SHP77 treated with DMSO at 0.1 percent for 48 hours (cell line): ENCODE measurements at places on chromosomes 12 and 14.

GRCh38 chr12:79140711-79141110 lies 276.1 kb downstream of the SYT1 start:
- DNase-seq = no peak

GRCh38 chr14:28983279-28983678 lies 216.7 kb downstream of the FOXG1 start:
- no peak for DNase-seq

GRCh38 chr12:68349220-68349621 lies 17.1 kb upstream of the MDM1 start:
- no peak for DNase-seq

DNA sequence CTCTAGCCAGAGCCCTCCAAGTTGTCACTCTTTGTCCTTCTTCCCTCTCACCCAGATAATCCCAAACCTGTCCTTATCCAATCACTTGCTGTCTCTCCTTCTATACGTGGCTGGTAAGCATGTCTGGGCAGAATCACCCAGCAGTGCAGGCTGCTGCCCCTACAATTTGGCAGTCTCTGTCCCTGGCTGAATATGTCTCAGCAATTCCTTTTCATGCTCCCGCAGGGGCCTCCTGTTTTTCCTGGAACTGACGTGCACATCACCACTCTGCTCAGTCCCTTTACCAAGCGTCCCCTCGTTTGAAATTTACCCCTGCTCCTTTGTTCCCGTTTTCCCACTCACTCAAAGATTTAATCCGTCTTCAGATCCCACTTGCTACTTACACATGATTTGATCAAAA lies 80.0 kb downstream of the ST8SIA1 start:
- DNase-seq = no peak

- no peak for DNase-seq
Measured at GRCh38 chr12:132357623-132358186, 28.3 kb upstream of the GALNT9 start.

- peak; percentile 7 for DNase-seq
Measured at GRCh38 chr12:58479401-58479800, 440.9 kb downstream of the LRIG3 start.

GRCh38 chr12:92136965-92137721 lies 8.5 kb downstream of the BTG1 start:
- no peak for DNase-seq

- DNase-seq = peak; percentile 83
Measured at GRCh38 chr14:24271134-24271833, at the start of gene RABGGTA. TSS of gene RABGGTA (minus strand) at chr14:24271597. CDS start at chr14:24271115, 482 bp downstream.

- DNase-seq = no peak
Measured at GRCh38 chr14:95679998-95680735, 6.1 kb upstream of the TCL1B start.

DNA sequence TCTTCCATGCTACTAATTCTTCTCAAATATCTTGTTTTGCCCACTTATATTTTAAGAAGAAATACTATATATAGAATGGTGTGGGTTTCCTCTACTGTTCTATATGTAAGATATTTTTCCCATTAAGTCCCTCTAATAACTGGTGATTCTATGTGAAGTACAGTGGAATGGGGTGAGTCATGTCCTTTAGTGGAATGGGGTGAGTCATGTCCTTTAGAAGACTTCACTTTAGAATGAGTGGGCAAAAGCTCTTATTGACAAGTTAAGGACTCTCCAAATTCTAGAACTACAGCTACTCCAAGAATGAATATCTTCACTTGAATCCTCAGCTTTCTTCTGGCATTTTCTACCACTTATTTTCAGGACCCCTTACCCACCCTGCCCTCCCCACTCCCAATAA lies 349.9 kb downstream of the ETNK1 start:
- DNase-seq = no peak

- no peak for DNase-seq
Measured at GRCh38 chr14:67411820-67412421, at the start of gene PLEK2. TSS of gene PLEK2 (minus strand) at chr14:67412165. CDS start at chr14:67412059, 106 bp downstream.

- DNase-seq = no peak
Measured at GRCh38 chr12:25286837-25287236, 36.1 kb upstream of the KRAS start.

DNA sequence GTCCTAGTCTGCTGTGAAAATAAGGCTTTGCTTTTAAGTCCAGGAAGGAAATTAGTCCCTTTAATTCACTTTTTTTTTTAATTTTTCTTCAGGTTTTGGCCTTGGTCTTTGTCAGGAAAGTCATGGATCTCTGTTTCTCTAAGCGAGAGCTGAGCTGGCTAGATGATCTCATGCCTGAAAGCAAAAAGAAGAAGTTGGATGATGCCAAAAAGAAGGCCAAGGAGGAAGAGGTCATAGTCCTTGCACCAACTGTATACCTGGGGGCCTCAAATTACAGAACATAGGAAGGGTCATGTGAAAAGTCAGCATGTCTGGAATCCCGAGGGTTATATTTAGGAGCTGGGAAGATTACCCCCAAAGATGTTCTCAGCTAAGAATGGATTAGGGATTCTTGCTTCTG lies 72.3 kb downstream of the SLC4A8 start:
- DNase-seq = no peak
